ENCODE measurements at places on chromosomes 2 and 18.
A peak's percentile ranks its signal among the peaks of the same experiment; 100 is the strongest.

GRCh38 chr2:20050646-20051531 lies 539 bp downstream of the LAPTM4A start:
- no peak for DNase-seq

- DNase-seq: no peak
These were observed 472.0 kb upstream of the ETAA1 start for GRCh38 chr2:66925128-66925527.

DNA sequence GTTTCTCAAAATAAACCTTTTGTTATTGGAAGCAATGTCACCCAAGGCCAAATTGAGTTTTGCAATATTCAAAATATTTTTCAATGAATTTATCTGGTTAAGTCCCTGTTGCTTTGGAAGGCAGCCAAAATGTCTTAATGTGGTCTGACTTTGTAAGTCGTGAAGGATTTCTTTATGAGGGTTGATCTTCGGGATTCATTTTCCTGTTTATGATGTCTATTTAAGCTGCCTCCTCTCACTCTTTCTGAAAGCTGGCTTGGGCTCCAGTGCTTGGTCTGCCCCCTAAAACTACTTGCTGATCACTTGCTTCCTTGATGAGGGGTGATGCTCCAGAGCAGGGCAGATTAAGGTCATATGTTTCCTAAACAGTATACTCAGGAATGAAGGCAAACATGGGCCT lies 141.1 kb downstream of the ANTXR1 start:
- DNase-seq: no peak

- no peak for DNase-seq
These were observed 2.3 kb downstream of the ASAP2 start for GRCh38 chr2:9208875-9209274.

DNA sequence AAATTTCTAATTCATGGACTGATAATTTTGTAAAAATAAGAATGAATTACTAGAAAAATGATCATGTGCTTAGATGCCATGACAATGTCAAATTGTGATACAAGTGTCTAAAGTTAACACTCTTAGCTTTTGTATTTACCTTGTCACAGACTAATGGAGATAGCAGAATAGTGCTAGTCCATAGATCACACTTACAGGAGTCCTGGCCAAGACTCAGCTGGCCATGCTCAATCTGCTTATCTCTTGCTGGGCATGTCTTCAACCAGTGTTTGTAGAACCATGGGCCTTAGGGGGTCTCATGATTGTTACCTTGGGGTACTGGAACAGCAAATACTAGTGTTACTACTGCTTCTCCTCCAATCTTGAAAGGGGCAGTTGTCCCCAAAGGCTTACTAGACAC lies 44.0 kb downstream of the TET3 start:
- no peak for DNase-seq

GRCh38 chr2:27672723-27673486 lies 9.2 kb downstream of the SLC4A1AP start:
- DNase-seq: no peak

GRCh38 chr2:197255543-197255942 lies 55.0 kb downstream of the ANKRD44 start:
- DNase-seq: no peak

DNA sequence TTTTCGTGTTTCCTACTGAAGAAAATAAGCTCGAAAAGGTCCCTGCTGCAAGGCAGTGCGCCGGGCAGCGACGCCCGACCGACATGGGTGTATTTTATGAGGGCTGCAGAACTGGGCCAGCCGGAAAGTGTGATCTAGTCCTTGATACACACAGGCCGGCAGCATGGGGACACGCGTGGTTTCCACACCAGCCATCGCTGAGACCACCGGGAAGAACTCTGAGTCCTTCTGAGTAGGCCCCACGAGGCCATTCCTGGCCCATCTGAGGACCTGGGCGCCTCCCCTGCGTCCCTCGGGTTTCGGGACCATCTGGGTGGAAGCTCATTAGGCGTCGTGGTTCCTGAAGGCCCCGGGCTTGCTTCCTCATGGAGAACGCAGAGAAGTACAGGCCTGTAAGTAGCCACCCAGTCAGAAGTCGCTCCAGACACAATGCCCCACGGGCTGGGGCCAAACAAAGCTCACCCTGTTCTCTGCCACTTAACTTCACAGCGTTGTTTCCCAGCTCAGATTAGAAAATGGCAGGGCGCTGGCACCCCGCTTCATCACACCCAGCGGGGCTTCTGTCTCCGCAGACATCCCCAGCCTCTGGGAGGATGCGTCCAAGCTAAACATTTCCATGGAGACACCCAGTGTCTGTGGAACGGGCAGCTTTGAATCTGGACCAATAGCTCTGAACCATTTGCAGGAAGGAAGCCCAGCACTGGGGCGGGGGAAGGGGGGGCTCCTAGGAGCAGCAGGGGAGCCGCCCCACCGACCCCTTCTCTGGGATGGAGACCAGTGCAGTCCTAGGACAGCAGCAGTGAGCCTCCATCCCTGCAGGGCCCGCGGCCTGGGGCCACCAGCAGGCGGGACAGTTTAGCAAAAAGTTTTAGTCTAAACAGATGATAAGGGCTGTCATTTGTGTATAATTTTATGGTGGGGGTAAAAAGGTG lies 2.4 kb downstream of the NFATC1 start:
- DNase-seq: no peak

DNA sequence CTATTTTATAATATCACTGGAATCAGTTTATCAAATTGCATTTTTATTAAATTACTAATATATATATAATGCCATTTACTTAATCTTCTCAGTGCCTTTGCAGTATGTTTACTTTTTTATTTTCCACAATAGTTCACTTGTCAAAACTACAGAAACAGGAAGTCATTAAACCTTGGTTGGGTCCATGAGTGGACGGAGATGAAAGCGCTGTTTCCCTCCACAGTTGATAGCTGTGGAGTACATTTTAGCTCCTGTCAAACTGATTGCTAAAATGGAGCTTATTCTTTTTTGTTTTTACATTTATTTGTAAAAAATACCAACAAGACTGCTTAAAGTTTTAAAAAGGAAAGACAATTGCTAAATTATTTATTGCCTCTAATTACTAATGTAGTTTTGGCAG lies 19.2 kb downstream of the MFF start:
- no peak for DNase-seq

DNA sequence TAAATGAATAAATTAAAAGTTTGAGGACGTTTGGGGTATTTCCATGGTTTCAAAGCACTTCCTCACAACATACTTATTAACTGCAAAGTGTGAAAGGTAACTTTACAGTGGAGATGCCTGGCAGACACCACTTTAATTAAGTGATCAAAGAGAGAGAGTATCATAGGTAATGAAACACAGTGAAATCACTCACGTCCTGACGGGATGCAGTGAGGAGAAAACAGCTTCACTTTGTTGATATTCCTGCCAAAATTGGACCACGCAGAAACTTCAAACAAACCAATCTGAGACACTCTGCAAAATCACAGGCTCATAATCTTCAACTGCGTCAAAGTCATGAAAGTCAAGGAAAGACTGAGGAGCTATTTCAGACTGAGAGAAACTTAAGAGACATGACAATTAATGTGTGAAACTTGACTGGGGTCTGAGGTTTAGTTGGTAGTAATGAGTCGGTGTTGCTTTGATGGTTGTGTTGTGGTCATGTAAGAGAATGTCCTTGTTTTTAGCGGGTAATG lies 66.0 kb upstream of the ITGB6 start:
- DNase-seq: no peak

GRCh38 chr2:174952607-174953006 lies 52.6 kb downstream of the CHN1 start:
- peak; percentile 21 for DNase-seq

GRCh38 chr2:217944366-217944765 lies 58.4 kb downstream of the TNS1 start:
- no peak for DNase-seq

GRCh38 chr2:175330195-175330594 lies 148.7 kb upstream of the ATP5MC3 start:
- no peak for DNase-seq

DNA sequence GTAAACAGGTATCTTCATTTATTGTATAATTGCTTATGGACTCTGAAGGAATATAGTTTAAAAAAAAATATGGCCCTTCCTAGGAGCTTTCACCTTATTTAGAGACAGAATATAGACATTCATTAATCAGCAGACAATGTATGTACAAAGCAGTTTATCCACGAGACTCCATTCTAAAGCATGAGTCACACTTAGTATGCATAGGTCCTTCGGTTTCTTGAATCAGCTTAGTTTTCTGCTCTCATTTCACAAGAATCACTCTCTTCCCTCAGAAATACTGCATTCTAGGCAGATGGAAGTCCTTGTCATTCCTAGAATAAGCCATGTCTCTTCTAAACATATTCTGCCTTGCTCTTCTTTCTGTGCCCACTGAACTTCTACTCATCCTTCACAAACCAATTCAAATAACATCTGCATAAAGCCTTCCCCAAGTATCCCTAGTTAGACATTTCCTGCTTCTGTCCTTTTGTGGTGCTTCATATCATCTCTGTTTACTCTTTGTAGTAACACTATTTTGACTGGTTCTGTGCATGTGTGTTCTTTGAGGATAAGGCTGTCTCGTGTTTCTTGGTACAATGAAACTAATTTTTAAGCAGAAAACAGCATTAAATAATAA lies 84.5 kb downstream of the PTRHD1 start:
- no peak for DNase-seq

DNA sequence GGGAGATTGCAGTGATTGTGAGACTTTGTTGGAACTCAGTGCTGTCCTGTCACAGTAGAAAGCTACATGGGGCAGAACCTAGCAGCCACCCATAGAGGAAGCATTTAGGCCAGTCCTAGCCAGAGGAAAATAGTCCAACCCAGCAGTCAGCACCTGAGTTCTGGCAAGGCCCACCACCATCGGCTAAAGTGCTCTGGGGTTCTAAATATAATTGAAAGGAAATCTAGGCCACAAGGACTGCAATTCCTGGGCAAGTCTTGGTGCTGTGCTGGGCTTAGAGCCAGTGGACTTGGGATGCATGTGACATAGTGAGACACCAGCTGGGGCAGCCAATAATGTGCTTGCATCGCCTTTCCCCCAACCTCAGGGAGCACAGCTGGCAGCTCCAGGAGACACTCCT lies 28.9 kb upstream of the ACTR2 start:
- DNase-seq: no peak

GRCh38 chr2:15640261-15640711 lies 48.6 kb downstream of the DDX1 start:
- no peak for DNase-seq

GRCh38 chr2:55883829-55884228 lies 39.8 kb downstream of the EFEMP1 start:
- DNase-seq: no peak

- no peak for DNase-seq
These were observed 46.3 kb downstream of the PTPN2 start for GRCh38 chr18:12837747-12838146.

GRCh38 chr2:38634684-38635083 lies 31.2 kb upstream of the GALM start:
- DNase-seq: no peak

DNA sequence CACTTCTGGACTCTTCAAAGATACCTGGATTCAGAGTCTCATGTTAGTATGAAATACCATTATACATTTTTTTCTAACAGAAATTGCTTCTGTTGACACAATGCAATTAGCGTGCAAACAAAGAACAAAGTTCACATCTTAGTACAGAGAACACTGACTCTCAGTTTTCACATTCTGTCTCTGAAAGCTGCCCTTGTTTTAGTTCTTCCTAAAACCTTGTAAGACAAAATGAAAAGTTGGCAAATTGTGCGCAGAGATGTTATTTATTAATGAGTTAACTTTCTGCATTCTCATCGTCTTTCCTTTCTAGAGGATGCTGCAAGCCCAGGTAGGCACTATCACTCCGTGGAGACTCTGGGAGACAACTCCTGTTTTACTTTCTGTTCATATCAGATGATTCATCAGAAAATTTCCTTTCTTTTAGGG lies 377.3 kb upstream of the POU3F3 start:
- DNase-seq: no peak
